Erythroblast (primary cell): ENCODE measurements at places on chromosomes 5 and 9.

DNA sequence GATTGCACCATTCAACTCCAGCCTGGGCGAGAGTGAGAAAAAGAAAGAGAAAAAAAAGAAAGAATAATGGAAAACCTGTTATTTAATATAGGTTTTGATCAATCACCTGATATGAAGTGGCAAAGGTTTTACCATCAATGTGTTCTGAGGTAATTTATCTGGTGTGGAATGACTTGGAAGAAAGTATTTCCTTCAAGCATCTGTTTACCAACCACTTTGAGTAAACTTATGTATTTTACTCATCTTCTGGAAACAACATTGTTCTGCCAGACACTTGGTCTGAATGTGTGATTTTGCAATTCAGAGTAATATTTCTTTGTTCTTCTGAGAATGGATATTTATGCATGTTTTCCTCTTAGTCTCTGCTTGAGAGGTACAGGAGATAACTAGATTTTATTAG, 24.3 kb downstream of the KIF2A start:
- DNase-seq = no peak

GRCh38 chr9:100088202-100088601, 10.6 kb downstream of the ERP44 start:
- DNase-seq = peak; percentile 43

GRCh38 chr5:2177244-2177643, 294.5 kb upstream of the IRX4 start:
- no peak for DNase-seq

GRCh38 chr5:102858808-102859207, 103.7 kb downstream of the PAM start:
- DNase-seq = no peak

DNA sequence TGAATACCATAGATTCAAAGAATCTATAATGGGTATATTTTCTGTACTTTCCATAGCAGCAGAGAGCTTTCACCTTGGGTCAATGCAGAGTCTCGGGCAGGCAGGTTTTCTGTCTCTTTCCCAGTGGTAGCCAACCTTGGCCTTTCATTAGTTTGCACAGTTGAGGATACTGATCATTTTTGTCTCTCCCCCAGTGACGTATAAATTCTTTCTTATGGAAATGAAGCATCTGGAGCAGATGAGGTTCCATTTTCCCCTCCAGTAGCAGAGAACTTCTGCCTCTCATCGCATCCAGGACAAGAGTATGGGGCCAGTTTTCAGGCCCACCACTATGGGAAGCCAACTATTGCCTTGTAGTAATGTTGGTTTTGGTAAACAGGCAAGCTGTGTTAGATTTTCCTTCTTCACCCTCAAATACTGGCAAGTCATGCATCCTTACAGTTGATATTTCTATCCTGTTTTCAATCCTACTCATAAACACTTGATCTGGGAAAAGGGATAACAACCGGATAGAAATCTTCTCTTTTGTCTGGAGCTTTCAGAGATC, 845.2 kb upstream of the CDH18 start:
- DNase-seq = no peak

- DNase-seq = no peak
Measured at GRCh38 chr9:23464275-23464674, 361.8 kb downstream of the ELAVL2 start.

GRCh38 chr5:43042176-43042625, 2.1 kb upstream of the ANXA2R start:
- peak; percentile 87 for DNase-seq

DNA sequence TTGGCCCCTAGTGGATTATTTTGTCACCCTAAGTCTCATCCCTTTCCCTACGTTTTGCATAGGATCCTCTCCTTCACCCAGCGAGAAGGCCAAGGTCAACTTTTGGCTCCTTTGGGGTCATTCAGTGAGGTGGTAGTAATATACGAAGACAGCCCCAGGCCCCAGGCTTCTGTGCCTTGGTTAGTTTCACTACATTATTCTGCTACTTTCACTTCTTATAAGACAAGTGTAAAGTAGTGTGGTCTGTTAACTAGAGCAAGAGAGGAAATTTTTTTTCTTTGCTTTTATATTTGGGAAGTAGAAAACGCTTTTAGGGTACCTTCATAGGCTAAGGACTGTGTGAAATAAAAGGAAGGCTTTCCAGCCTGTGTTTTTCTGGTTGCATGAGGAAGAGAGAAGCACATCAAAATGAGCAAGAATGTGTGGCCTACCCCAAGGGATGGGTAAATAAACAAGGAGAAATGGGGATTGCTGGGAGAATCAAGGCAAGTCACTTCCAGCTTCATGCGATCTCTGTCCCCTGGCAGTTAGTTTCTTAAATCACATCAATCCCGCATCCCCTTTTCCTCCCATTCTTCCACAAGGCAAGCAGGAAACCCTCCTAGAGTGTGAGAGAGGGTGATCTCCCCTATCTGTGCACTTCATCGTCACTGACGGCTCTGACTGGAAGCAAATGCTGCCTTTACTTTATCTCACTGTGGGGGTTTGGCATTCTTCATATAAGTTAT, 677.0 kb upstream of the WWC1 start:
- no peak for DNase-seq

DNA sequence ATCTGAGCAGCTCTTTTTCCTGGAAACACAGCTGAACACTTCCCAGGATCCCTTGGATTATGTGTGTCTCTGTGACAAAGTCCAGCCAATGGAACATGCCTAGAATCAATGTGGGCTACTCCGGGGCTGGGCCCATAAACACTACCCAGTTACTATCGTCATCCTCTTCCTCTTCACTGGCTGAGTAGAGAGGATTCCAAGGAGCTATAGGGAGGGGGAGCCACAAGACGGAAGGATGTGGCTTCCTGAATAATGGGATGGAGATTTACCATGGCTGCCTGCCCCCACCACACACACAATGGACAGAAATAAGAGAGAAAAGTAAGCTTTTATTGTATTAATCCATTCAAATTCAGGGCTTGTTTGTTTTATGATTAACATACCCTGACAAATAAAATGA, 22.1 kb upstream of the TAS2R1 start:
- DNase-seq = no peak

DNA sequence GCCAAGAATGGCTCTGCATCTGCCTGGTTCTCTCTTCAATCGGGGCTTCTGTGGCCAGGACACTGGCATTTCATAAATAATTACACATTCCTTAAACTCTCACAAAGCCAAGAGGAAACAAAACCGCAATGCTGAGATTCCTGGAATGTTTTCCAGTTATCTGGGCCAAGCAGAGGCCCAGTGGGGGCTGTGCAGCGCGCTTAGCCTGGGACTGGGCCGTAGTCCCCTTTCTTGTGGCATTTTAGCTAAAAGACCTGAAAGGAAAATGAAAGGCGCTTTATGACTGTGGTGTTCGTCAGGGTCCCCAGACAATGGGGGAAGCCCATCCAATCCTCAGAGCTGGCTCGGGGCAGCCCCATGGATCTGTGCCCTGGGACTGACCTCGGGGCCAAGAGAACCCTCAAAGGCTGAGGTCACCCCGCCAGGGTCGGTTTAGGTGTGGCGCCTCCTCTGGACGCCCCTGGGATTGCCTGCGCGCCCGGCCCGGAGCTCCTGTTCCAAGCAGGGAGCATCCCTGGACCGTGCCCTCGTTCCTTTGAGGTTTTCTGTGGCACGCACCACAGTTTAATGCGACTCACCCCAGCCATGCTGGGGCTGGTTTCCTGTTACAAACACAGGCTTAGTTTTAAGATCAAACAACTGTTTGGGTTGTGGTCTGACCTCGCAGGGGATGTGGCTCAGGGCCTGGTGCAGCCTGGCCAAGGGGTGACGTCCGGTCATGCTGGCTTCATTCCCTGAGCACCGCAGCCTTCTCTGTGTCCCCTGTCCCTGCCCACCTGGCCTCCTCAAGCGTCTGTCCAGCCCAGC, 51.5 kb upstream of the NKD2 start:
- no peak for DNase-seq

- no peak for DNase-seq
Measured at GRCh38 chr5:128904805-128905567, 60.3 kb upstream of the SLC27A6 start.

- no peak for DNase-seq
Measured at GRCh38 chr5:107464416-107464815, 206.3 kb downstream of the EFNA5 start.

GRCh38 chr5:126233256-126233655, 190.0 kb upstream of the GRAMD2B start:
- no peak for DNase-seq

- no peak for DNase-seq
Measured at GRCh38 chr5:88404405-88404804, 135.8 kb upstream of the TMEM161B start.

GRCh38 chr9:136808075-136808805, 492 bp downstream of the RABL6 start:
- peak; percentile 74 for DNase-seq

- DNase-seq = no peak
Measured at GRCh38 chr5:136457390-136458013, 92.2 kb upstream of the TRPC7 start.

DNA sequence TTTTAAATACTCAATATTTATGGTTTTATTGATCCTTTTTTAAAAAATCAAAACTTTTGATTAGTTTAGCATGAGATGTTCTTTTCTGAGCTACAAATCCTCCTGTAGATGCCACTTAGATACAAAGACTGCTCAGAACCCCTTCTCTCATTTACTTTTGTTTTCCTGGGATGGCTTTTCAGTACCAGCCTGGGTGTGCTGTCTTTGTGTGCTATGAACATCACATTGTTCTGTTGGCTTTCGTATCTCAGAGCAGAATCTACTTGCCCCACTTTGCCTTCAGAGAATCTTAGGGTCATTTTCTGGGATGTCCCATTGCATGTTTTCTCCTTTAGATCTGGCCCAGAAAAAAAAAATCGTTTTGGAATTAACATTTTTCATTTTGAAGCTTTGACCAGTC, 85.9 kb downstream of the RASGRF2 start:
- no peak for DNase-seq

GRCh38 chr9:32589083-32589723, 16.2 kb upstream of the NDUFB6 start:
- DNase-seq = peak; percentile 59

GRCh38 chr5:136039202-136039601, 10.4 kb downstream of the TGFBI start:
- DNase-seq = no peak

DNA sequence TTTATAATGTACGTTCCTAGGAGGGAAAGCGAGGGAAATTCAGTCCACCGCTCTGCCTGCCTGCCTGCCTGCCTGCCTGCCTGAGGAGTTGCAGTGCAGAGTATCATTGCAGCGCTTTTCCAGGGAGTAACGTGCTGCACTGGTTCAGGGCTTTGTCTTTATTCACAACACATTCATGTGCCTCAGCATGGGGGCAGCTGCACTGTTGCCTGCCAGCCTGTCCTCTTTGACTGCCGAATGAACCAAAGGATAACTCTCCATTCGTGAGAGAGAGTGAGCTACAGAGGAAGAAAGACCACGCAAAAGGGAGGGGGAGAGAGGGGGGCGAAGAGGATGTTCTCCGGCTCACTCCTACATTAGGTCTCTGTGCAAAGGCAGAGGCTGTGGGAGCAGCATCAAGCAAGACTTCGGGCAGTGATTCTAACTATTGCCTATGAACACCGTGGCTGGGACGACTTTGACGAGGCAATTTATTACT, 791.2 kb downstream of the MAT2B start:
- DNase-seq = no peak

GRCh38 chr5:15774632-15775031, 274.7 kb downstream of the FBXL7 start:
- no peak for DNase-seq

DNA sequence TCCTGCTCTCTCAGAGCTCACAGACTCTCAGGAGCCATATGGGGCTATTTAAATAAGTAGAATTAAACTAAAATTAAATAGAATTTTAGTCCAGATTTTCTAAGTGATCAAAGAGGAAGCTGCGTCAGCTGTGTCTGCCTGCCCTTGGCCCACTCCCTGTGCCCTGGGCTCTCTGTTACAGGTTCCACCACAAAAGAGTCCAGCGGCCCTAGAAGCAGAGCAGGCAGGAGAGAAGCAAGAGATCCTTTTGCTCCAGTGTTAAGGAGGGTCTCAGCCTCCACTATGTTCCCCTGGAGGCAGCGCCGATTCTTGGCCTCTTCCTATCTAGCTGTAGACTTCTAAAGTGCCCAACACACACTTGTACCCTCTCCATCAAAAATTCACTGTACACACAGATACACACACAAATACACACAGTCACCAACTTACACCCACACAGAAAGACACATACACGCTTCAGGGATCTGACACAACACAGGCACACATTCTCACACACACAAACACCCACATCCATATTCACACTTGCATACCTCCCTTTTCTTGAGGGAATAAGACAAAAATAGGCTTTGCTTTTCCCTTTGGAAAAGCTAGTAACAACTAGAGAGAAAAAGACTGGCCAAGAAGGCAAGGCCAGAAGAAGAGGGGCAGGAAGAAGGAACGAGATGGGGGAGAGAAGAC, 5.5 kb upstream of the TNIP1 start:
- DNase-seq = no peak

DNA sequence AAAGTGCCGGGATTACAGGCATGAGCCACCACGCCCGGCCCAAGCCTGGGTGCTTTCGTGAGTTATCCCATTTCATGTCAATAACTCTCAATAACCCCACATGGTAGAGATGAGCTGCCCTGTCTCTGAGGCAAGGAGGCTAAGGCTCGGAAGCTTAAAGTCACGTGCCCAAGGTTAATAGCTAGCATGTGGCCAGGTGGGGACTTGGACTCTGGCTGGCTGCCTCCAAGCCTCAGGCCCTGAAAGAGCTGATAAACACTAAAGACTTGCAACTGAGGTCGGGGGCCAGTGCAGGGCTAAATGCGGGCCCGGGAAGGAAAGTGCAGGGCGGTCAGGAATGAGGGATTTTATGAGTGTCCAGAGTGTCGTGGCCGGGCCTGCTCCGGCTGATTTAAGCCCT, 30.9 kb upstream of the BARHL1 start:
- DNase-seq = no peak

GRCh38 chr9:113205861-113206260, 15.2 kb downstream of the FKBP15 start:
- no peak for DNase-seq

DNA sequence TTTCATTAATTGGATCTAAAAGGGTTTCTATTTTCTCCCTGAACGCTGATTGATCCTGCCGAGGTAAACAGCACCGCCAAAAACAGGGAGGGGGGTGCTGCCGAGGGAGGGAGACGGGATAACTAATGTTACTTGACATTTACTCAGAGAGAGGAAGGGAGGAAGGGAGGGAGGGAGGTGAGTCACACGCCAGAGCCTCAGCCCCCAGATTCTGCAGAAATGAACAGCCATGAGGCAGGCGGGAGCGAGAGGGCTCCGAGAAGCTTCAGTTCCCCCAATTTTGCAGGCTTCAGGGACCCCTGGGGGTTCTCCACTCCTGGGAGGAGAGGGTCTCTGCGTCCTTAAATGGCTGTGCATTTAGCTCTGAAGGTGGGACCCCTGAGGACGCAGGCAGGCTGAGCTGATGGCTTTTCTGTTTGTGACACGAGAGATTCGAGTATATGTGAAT, 59.1 kb upstream of the IER5L start:
- no peak for DNase-seq

- no peak for DNase-seq
Measured at GRCh38 chr5:31255041-31255440, 61.6 kb downstream of the CDH6 start.

- DNase-seq = no peak
Measured at GRCh38 chr5:56658972-56659371, 156.4 kb upstream of the MAP3K1 start.

GRCh38 chr5:176887252-176887849, 11.8 kb downstream of the HK3 start:
- no peak for DNase-seq

GRCh38 chr9:90966480-90967144, 165.0 kb downstream of the SYK start:
- no peak for DNase-seq
